ENCODE measurements at places on chromosomes 7 and 10. TPM values are rescaled to one million over a fixed set of nuclear protein-coding genes. Genes with fewer than 3 reads are reported as not detected.

- peak; percentile 31 for DNase-seq
Measured at GRCh38 chr7:4613846-4614548, 68.1 kb upstream of the FOXK1 start.

Gene PLPP4
- not detected for total RNA-seq

Gene RAB19
- total RNA-seq: not detected

- DNase-seq: no peak
Measured at GRCh38 chr7:104074529-104074928, 85.1 kb upstream of the RELN start.

GRCh38 chr7:47794016-47794415 lies 154.2 kb downstream of the PKD1L1 start:
- no peak for DNase-seq

- no peak for DNase-seq
Measured at GRCh38 chr7:121561717-121562116, 165.6 kb upstream of the FAM3C start.

Gene EN2
- not detected for total RNA-seq

- DNase-seq: no peak
Measured at GRCh38 chr7:99080679-99081078, 63.2 kb downstream of the SMURF1 start.

DNA sequence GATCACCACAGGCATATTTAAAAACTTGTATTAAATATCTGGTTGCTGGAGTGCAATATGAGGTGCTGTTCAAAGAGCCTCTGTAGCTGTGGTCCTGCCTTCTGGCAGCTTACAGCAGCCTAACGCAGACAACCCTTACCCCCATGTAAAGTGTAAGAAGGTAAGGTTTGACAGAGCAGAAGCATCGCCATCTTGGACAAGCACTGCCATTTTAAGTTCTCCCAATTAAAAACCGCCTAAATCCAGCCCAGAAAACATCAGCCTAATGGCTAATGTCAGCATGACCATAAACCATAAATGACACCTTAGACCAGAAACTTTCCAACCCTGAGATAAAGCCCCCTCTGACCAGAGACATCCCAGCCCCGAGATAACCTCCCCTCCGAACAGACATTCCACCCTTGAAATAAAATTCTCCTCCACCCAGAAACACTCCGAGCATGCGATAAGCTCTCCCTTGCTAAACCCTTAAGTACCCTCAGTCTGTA lies 5.3 kb upstream of the OIT3 start:
- no peak for DNase-seq

GRCh38 chr10:124220971-124221355 lies 127.6 kb upstream of the CHST15 start:
- DNase-seq: no peak

DNA sequence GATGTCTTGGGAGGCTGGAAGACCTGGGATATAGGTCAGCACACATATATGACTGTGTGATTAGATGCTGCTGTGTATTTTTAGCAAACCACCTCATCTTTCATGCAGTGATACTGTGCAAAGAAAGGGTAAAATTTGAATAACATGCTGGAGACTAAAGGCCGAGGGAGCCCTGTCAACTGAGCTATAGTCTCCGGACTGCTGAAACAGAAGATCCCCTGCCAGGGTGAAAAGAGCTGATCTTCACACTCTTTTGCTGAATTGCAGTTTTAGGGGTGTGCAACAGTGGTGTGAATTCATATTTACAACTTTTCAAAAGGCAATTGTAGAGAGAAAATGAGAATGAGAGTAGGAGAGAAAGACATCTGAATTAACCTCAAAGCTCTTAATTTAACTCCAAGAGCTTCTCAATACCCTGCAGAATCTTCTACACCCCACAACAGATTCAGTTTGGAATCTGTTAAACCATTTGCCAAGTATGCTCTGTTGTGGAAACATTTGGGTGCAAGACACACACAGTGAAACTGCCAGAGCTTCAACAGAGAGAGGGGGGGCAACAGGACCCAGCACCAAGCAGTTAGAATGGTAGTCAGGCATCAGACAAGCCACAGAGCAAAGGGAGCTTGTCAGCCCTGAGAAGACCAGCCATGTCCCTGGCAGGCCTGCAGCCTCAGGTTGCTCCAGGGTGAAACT lies 190.1 kb upstream of the STK17A start:
- DNase-seq: no peak

DNA sequence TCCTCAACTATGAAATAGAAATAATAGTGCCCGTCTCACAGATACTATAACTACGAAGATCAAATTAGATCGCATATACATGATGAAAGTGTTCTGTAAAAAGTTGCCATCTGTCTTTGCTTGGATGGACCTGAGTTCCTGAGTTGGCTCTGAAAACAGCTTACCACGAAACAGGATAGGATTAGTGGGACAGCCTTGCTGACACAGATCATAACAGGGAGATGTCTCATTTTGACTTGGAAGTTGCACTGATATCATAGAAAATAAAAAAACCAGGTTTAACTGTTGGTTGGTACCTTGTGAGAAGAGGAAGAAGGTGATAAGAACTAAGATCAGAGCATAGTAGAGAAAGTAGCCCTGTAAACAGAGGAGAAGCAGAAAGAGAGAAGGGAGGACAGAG lies 79.3 kb upstream of the AGBL3 start:
- no peak for DNase-seq

- no peak for DNase-seq
Measured at GRCh38 chr7:155844019-155844453, 31.8 kb upstream of the SHH start.
